GM12891 (cell line): ENCODE measurements at places on chromosomes 5 and 9.

DNA sequence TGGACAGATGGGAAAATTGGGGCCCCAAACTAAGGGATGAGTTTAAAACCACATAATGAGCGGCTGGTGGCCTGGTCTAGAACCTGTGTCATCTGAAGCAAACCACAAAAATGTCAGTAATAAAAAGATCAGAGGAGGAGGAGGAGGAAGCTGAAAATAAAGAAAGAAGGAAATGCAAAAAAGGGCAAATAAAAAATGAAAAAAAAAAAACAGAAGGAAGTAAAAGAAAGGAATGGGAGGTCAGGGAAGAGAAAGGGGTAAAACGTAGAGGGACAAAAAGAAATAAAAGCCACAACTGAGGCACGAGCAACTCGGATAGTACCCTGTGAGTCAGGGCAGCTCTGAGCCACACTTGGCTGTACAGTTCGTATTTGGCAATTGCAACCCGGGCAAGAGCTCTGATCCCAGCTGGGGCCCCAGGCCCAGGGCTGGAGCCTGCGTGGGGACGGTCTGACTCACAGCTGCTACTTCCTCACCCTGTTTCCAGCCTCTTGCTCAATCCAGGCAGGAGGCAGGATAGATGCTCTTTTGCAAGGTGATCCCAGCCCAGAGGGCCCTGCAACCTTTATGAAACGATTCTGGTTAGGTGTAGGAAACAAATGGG is 137.9 kb upstream of the TRIM32 start:
- no peak for DNase-seq

- peak; percentile 7 for DNase-seq
Observed at GRCh38 chr9:4197548-4197947, 102.3 kb downstream of the GLIS3 start.

DNA sequence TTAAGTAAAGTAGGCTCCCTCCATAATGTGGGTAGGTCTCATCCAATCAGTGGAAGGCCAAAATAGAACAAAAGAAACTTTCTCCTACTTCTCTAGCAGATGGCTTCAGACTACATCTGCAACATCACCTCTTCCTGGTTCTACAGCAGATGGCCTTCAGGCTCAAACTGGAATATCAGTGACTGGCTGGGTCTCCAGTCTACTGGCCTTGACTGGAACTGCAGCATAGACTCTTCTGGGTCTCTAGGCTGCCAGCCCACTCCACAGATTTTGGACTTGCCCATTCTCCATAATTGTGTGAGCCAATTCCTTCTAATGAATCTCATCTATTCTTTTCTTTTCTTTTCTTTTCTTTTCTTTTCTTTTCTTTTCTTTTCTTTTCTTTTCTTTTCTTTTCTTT is 64.8 kb downstream of the ACER2 start:
- no peak for DNase-seq

GRCh38 chr5:146291421-146292074 is 47.1 kb upstream of the POU4F3 start:
- DNase-seq = peak; percentile 9

DNA sequence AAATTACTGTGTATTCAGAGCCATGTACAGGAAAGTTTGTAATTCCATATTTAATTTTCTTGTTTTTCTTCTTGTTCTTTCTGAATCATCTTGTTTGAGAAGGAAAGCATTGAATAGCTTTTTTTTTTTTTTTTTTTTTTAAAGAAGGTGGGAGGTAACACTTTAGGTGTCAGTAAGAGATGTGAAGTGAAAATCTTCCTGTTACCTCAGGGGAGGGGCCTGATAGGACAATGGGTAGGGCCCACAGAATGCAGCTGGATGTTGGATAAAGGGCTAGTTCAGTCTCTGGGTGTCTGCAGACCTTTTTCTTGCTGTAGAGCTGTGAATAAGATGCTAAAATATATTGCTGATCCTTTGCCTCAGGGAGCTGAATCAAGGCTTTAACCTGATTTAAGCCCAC is 317.4 kb downstream of the MAN2A1 start:
- DNase-seq = no peak
